ENCODE measurements at places on chromosomes 4 and X. TPM values are rescaled to one million over a fixed set of nuclear protein-coding genes. Genes with fewer than 3 reads are reported as not detected.

The MAGEC3 gene
- not detected for total RNA-seq

- no peak for DNase-seq
Measured at GRCh38 chr4:99945718-99946355, 581 bp downstream of the DNAJB14 start.

DNA sequence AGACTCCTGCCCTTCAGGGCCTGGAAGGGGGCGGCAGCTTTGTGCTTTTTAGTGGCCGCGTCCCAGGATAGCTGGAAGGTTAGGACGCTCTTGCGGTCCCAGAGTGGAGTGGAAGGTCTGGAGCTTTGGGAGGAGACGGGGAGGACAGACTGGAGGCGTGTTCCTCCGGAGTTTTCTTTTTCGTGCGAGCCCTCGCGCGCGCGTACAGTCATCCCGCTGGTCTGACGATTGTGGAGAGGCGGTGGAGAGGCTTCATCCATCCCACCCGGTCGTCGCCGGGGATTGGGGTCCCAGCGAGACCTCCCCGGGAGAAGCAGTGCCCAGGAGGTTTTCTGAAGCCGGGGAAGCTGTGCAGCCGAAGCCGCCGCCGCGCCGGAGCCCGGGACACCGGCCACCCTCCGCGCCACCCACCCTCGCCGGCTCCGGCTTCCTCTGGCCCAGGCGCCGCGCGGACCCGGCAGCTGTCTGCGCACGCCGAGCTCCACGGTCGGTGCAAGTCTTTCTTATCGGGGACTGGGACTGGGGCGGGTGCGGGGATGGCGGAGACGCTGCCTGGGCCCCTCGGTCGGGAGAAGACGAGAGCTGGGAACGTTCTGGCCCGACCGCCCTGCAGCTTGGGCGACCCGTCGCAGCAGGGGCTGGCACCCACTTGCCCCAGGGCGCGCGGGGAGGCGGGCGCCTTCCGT is at the start of gene EDNRA:
TSS of gene EDNRA (plus strand) at position 207 of the 686 bp plus-strand sequence. CDS start 4,585 bp downstream, outside the sequence.
- no peak for DNase-seq

- DNase-seq = no peak
Measured at GRCh38 chr4:57077550-57078343, 32.4 kb downstream of the IGFBP7 start.

- DNase-seq = no peak
Measured at GRCh38 chrX:45295259-45295986, 94.7 kb upstream of the DIPK2B start.

DNA sequence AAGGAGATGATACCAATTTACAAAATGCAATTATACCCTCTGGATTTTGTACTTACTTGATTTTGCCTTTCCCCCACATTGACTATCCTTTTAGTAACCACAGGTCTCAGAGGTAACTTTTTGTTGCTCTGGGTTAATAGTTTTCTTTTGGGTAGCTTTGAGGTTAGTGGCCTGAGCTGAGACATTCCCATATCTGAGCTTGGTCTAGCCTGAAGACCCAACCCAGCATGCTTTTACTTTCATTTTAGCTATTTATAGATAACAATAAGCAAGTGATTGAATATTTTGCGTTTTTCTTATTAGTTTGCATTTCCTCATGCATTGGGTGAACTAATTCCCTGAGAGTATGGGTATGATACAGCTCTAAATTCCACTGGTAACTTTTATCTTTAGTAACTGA is 11.8 kb downstream of the HTN1 start:
- no peak for DNase-seq

Measured in urinary bladder (tissue), 4 donors.